ENCODE measurements at places on chromosomes 5 and 9. TPM values are rescaled to one million over a fixed set of nuclear protein-coding genes. Genes with fewer than 3 reads are reported as not detected.

DNA sequence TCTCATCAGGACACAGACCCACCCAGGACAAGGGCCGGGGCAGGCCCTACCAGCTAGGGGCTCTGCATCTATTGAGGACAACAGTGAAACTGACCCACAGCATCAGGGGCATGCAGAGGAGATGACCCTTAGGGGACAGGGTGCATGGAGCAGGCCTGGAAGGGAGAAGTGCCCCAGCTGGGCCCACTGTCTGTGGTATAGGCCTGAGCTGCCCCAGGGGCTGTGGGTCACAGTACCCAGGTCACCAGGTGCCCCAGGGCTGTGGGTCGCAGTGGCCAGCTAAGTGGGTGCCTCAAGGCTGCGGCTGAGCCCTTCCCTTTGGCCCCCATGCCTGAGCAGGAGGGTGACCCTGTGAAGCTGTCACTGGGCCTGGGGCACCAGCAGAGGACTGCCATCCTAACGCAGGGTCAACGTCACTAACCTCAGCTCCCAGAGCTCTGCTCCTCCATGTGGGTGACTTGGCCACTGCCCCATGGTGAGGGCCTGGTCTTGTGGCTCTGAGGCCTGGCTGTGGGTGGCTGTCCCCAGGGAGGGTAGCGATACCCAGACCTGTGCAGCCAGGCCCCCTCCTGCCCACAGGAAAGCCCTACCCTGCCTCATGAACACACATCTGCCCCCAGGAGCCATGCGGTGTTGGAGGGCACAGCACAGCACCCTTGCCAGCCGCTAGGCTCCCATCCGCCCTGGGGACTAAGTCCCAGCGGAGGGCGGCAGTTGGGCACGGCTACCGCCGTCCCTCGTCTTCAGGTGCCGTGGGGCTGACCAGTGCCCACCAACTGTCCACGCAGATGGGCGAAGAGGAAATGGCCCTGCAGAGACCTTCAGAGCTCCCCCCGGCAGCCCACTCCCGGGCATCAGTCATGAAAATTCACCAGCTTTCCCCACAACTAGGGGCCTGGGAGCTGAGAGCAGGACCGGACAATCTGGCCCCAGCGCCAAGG, 4.9 kb downstream of the EDF1 start:
- DNase-seq: no peak

- DNase-seq: no peak
These were observed 76.8 kb upstream of the RANBP3L start for GRCh38 chr5:36378551-36378950.

DNA sequence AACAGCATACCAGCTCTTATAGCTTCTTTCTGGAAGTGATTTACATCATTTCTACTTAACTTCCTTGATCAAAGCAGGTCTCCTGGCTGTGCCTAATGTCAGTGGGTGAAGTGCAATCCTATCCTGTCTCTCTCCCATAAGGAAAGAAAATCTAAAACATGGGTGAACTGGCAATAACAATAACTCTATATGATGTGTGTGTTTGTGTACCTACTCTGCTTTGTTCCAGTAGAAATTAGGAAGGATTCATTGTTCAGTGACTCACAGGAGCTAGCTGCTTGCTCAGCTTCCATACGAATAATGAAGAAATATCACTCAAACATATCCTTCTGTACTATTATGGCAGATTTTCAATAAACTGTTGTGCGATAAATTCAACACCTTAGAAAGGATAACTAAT, 123.7 kb downstream of the ADGRV1 start:
- DNase-seq: no peak

DNA sequence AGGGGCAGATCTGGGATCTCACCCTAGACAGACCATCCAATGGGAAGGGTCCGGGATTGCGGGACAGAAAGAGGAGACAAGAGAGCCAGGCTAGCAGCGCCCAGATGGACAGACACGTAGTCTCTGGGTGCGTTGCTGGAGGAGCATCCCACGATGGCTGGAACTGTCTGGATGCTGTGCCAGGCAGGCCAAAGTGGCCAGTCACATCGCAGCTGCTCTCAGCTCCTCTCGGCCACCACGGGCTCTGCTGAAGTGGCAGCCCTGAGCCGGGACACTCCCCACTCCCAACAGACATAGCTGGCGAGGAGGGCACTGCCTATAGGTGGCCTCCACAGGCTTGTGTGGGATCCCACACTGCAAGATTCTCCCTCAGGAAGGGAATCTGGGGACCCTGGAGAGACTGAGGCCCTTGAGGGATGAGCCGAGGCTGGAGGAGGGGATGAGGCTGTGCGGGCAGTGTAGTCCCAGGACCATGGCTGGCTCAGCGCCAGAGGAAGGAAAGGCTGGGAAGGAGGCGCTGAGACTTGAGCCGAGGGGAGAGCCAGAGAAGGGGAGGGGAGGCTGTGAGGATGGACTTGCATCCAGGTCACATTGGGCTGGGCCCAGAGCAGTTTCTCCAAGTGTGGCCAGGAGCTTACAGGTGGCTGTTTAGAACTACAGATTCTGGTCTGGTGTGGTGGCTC, 10.3 kb upstream of the WDR5 start:
- no peak for DNase-seq

- DNase-seq: peak; percentile 70
These were observed 6.8 kb upstream of the SH3TC2 start for GRCh38 chr5:149069711-149070110.

DNA sequence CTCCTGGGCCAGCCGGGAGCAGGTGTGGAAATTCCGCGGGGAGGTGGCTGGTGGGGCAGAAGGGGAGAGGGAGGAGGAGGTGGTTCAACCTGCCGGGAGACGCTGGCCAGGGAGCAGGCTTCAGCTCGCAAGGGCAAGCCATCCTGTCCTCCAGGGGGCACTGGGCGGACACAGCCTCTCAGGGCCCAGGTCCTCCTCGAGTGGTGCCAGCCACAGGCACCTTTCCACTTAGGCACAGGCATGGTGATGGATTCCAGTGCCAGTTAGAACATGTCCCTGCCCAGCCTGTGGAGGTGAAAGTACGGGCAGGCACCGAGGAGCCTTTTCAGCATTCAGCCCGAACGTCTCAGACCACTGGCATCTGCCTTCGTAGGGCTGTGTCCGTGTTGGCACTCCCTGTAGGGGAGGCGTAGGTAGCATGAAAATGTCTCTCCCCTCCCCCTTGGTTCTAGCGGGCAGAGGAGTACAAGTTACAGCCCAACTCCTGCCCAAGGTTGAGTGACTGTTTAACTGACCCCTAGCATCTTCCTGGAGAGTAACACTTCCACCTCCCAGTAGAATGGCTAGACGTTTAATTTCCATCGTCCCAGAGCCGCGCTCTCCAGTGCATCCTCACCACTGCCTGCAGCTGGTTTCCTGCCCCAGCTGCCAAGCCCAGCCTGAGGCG, 48.9 kb downstream of the DAB2IP start:
- peak; percentile 85 for DNase-seq

- DNase-seq: no peak
These were observed 3.6 kb downstream of the PTGER4 start for GRCh38 chr5:40683305-40683704.

The DOCK8 gene
- total RNA-seq: 6.1 TPM

The FAM174A gene
- 13.9 TPM for total RNA-seq

Measured in Right ventricle myocardium inferior (tissue), 1 donor.